ENCODE measurements at places on chromosomes 6 and 20.

DNA sequence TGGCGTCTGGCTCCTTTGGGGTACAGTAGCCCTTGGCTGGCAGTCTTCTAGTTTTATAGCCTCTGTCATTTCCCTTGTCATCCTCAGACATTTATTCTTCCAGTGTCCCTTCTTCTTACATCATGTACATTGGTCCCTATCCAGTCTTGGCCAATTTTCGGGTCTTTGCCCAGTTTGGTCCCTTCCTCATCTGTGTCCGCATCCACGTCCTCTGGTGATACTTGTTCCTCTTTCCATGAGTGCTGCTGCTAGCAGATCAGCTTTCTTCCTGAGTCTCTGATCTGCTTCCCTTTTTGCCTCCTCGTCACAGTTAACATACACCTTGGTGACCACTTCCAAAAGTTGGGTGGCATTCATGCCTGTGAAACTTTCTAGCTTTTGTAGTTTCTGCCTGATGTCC is 86.2 kb upstream of the GPR6 start:
- DNase-seq = no peak

- no peak for DNase-seq
These were observed 46.9 kb upstream of the ARMC2 start for GRCh38 chr6:108801366-108801765.

DNA sequence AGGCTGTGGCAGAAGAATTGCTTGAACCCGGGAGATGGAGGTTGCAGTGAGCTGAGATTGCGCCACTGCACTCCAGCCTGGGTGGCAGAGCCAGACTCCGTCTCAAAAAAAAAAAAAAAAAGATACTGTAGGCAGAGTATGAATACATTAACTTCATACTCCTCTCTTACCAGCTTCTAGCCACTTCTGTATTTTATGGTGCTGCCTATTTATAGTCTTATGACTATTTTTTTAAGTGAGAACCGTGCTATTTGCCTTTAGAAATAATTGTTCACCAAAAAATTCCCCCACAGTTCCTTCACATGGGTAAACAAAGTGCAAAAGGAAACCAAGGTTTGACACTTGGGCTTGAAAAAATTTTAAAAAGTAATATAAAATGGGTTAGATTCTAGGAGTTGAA is 1.5 kb upstream of the SNRNP48 start:
- no peak for DNase-seq

GRCh38 chr6:150420926-150421325 is 52.1 kb downstream of the IYD start:
- no peak for DNase-seq

GRCh38 chr6:22059126-22059525 is 237.7 kb downstream of the PRL start:
- no peak for DNase-seq

GRCh38 chr20:46509523-46509922 is 3.8 kb downstream of the ZNF334 start:
- no peak for DNase-seq

GRCh38 chr6:14349507-14349906 is 231.9 kb downstream of the CD83 start:
- DNase-seq = no peak

DNA sequence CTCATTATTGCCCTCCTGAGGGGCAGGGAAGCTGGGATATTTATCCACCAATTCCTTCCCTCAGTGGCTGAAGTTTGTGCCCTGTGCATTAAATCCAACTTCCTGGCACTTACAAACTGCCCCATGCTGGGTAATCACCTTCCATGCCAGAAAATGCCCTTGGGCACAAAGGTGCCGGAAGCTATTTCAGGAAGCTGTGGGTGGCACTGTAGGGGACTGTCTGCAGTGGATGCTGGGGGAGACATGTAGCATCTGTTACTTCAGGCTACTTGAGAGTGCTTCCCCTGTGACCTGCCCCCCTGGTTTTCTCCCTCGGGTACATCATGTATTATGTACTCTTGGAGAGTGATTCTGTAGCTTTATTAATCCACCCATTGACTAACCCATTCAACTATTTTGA is 24.7 kb upstream of the RALGAPA2 start:
- DNase-seq = no peak

DNA sequence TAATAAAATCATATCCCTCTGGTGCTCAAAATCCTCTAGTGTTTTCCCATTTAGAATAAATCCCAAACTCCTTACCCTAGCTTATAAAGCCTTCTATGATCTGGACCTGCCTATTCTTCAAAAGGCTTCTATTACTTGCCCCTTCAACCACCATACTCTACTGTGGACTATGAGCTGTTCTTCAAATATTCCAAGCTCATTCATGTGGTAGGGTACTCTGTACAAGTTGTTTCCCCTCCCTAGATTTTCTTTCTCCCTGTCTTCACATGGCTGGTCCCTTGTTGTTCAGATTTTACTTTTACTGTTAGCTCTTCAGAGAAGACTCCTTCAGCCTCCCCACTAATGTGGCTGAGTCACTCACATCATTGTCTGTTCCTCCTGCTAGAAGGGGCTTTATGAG is 193.2 kb downstream of the OGFRL1 start:
- no peak for DNase-seq

- no peak for DNase-seq
These were observed 13.2 kb upstream of the PXDC1 start for GRCh38 chr6:3764516-3765335.

GRCh38 chr6:146833157-146833556 is 234.4 kb downstream of the ADGB start:
- no peak for DNase-seq

GRCh38 chr6:14673201-14673600 is 555.6 kb downstream of the CD83 start:
- no peak for DNase-seq

GRCh38 chr6:108253241-108253640 is 7.6 kb downstream of the SNX3 start:
- DNase-seq = no peak

DNA sequence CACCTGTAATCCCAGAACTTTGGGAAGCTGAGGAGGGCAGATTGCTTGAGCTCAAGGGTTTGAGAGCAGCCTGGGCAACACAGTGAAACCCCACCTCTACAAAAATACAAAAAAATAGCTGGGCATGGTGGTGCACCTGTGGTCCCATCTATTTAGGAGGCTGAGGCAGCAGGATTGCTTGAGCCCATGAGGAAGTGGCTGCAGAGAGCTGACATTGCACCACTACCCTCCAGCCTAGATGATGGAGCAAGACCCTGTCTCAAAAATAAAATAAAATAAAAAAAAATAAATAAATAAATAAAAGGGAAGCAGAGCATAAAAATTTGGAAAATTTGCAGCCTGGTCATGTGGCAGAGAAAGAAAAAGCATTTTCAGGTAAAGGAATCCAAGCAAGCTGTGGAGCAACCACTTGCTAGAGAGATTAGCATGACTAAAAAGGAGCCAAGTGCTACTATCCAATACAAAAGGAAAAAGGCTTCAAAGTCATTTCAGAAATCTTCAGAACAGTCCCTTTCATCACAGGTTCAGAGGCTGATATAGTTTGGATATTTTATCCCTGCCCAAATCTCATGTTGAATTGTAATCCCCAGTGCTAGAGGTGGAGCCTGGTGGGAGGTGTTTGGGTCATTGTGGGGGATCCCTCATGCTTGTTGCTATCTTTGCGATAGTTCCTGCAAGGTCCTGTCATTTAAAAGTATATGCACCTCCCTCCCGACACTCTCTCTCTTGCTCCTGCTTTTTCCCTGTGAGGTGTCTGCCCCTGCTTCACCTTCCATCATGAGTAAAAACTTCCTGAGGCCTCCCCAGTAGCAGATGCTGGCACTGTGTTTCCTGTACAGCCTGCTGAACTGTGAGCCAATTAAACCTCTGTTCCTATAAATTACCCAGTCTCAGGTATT is 11.2 kb upstream of the TTK start:
- no peak for DNase-seq

DNA sequence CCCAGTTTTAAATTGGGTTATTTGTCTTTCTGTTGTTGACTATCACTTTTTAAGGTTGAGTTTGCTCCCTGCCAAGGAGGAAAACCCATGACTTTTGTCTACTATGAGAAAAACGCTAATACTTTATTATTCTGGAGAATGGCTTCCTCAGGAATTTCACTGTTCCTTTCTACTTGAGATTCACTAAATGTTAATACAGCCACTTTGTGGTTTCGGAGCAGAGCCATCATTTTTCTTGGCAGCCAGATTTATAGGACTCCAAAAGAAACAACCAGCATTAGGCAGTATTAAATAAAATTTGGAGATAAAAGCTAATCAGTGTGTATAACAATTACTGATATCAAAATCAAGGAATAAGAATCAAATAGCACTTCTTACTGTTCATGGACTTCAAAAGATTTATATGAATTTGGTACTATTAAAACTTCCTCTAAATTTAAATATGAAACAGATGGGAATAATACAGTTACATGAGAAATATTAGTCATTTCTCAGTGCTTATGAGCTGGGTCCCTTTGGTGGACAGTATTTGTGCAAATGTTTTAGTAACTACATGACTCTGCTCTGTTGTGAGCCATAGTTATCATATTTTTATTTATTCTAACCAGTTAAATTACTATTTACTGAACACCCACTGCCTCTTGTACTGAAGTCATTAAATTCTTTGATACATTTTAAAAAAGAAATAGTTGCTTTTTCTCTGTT is 64.1 kb upstream of the FBXO30 start:
- no peak for DNase-seq

GRCh38 chr20:14142171-14142570 is 146.9 kb downstream of the MACROD2 start:
- DNase-seq = no peak

GRCh38 chr20:1949347-1950100 is 44.3 kb downstream of the PDYN start:
- no peak for DNase-seq

DNA sequence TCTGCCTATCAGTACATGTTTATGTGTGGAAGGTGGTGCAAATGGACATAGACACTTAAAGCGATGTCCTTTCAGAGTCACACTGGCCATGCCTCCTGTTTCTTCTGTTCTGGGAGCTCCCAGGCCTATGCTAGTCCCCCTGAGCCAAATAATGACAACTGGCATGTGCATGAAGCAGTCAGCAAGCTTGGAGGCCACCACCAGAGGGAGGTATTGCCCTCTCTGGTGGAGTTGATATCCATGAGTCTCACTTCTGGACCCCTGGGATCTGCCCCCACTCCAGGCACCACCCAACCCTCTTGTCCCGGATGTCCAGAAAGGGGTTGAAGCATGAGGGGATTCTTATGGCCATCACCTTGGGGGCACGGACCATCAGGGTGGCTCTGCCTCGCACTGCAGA is 172.2 kb downstream of the AIG1 start:
- DNase-seq = no peak

GRCh38 chr6:74610352-74610751 is 595.5 kb downstream of the COL12A1 start:
- no peak for DNase-seq

- no peak for DNase-seq
These were observed 14.8 kb upstream of the TMEM244 start for GRCh38 chr6:129875610-129876520.

GRCh38 chr6:115618256-115618655 is 442.4 kb downstream of the FRK start:
- no peak for DNase-seq

- DNase-seq = no peak
These were observed 38.9 kb downstream of the ARHGAP40 start for GRCh38 chr20:38640521-38640920.

GRCh38 chr6:64988148-64988547 is 718.9 kb downstream of the EYS start:
- no peak for DNase-seq

GRCh38 chr6:34196116-34196832 is 40.4 kb upstream of the HMGA1 start:
- DNase-seq = peak; percentile 86

GRCh38 chr6:151719070-151719469 is 88.4 kb upstream of the ESR1 start:
- no peak for DNase-seq

DNA sequence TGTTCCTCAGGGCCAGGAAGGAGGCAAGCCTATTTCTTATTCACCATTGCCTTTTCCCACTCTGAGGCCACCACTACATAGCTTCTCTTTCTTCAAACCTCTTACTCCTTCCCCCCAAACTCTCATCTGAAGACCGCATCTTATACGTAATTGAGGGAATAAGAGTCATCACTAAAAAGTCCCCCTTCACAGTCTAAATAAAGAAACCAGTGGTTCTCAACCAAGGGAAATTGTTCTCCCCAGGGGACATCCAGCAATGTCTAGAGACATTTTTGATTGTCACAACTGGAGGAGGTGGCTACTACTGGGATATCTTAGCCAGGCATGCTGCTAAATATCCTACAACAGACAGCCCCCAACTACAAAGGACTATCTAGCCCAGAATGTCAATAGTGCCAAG is 327.6 kb upstream of the CNR1 start:
- DNase-seq = no peak

- peak; percentile 39 for DNase-seq
These were observed 10.1 kb downstream of the ISM1 start for GRCh38 chr20:13231031-13231752.

- no peak for DNase-seq
These were observed 23.9 kb downstream of the EDN1 start for GRCh38 chr6:12313992-12314589.

DNA sequence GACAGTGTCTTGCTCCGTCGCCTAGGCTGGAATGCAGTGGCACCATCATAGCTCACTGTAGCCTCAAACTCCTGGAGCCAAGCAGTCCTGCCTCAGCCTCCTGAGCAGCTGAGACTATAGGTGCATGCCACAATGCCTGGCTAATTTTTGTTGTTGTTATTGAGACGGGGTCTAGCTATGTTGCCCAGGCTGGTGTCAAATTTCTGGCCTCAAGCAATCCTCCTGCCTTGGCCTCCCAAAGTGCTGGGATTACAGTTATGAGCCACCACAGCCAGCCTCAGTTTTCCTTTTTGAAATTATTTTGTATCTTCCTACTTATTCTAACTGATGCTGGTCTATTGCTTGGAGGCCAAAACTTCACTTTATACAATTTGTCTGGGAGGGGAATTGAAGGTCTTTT is 436.1 kb downstream of the UTRN start:
- DNase-seq = no peak

DNA sequence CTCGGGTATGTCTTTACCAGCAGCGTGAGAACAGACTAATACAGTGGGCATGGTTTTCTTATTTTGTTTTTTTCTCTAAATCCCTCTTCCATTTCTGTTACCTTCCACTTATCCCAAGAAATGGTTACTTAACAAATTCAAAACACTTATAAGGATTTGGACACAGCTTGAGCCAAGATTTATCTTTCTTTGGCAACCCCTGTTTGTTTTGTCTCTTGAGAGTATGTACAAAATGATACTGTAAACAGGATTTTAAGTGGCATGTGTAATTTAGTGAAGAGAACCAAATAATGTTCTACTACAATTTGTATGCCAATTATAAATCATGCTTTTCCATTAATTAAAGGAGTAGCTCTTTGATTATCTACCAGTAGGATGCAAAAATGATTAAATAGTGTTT is 51.4 kb downstream of the PPP1R14C start:
- no peak for DNase-seq

Measured in activated CD4-positive, alpha-beta T cell treated with anti-CD3 and anti-CD28 coated beads for 4 hours (primary cell).